ENCODE measurements at places on chromosomes 3 and 15. TPM values are rescaled to one million over a fixed set of nuclear protein-coding genes. Genes with fewer than 3 reads are reported as not detected.
A peak's percentile ranks its signal among the peaks of the same experiment; 100 is the strongest.

GRCh38 chr3:156175570-156175969 is 55.2 kb downstream of the KCNAB1 start:
- H3K4me1 ChIP-seq = no peaks in the 10 kb centered on the region
- no peak overlapping the region for H3K27ac ChIP-seq
- H3K27me3 ChIP-seq = no peaks in the 10 kb centered on the region
- H3K4me3 ChIP-seq = no peak overlapping the region
- no peaks in the 10 kb centered on the region for H3K36me3 ChIP-seq
- DNase-seq = no peak

- H3K27ac ChIP-seq = peak overlapping the region; percentile 19
- H3K36me3 ChIP-seq = no peaks in the 10 kb centered on the region
- no peak overlapping the region for H3K4me3 ChIP-seq
Measured at GRCh38 chr15:80710635-80711554, 15.8 kb downstream of the ABHD17C start.

GRCh38 chr15:100334456-100334855 is 7.3 kb downstream of the ADAMTS17 start:
- peaks cover 29% of the 10 kb centered on the region for H3K4me1 ChIP-seq
- H3K36me3 ChIP-seq = no peaks in the 10 kb centered on the region
- H3K4me3 ChIP-seq = no peak overlapping the region
- H3K27me3 ChIP-seq = peaks cover 9% of the 10 kb centered on the region
- no peak overlapping the region for H3K27ac ChIP-seq

DNA sequence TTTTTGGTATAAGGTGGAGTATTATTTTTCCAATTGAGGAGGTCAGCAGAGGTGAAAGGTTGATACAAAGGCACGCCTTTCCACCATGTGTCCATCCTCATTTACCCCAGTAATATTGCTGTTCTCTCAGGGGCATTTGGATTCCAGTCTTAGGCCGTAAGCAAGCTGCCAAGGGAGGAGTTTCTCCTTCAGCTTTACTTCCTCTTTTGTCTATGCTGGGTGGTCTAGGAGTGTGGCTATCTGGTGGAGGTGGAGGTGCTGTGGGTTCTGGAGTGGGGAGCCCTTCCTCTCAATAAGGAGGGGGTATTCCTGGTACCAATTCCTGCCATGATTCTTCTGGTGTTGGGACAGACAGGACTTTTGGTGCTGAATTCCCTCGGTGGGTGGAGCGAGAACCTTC is 340.6 kb downstream of the KCNH8 start:
- no peaks in the 10 kb centered on the region for H3K36me3 ChIP-seq
- no peak overlapping the region for H3K4me3 ChIP-seq
- H3K27me3 ChIP-seq = no peaks in the 10 kb centered on the region
- no peak for DNase-seq

DNA sequence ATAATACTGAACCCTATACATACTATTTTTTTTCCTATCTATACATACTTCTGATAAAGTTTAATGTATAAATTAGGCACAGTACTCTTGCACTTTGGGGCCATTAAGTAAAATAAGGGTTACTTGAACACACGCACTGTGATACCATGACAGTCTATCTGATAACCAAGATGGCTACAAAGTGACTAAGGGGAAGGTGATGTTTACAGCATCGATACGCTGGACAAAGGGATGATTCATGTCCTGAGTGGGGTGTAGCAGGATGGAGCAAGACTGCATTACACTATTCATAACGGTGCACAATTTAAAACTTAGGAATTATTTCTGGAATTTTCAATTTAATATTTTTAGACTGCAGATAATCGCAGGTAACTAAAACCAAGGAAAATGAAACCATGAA is 30.0 kb upstream of the SLC2A2 start:
- no peaks in the 10 kb centered on the region for H3K27me3 ChIP-seq
- H3K4me3 ChIP-seq = no peak overlapping the region
- H3K27ac ChIP-seq = no peak overlapping the region
- no peaks in the 10 kb centered on the region for H3K36me3 ChIP-seq
- DNase-seq = no peak

DNA sequence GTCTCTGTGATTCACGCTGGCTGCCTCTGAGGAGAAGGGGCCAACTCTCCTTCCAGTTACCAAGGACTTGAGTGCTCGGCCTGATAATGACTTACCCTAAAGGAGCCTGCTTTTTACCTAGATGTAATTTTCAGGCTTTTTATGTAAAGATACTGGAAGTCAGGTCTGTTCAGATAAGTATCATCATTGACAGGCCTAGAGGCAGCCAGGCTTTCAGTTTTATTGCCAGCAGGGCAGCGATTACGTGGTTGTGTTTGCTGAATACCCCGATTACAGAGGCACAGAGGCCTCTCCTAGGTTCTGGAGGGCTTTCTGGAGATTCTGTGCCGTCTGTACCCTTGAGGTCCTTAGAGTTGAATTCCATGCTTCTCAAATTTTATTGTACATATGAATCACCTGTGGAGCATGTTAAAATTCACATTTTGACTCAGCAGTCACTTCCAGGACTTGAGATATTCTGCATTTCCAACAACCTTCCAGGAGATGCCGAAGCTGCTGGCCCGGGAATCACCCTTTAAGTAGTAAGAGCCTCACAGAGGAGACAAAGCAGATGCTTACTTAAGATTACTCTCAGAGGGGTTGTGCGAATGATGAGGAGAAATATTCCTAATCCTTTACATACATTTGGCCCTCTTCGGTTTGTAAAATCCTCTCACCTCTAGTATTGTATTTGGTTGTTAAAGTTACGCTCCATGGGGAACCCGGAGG is 160.1 kb upstream of the BHLHE40 start:
- peaks cover 31% of the 10 kb centered on the region for H3K36me3 ChIP-seq
- H3K4me3 ChIP-seq = no peak overlapping the region
- H3K4me1 ChIP-seq = peaks cover 5% of the 10 kb centered on the region
- no peaks in the 10 kb centered on the region for H3K27me3 ChIP-seq
- no peak overlapping the region for H3K27ac ChIP-seq
- no peak for DNase-seq

GRCh38 chr15:37140531-37141058 is 40.2 kb upstream of the MEIS2 start:
- H3K27ac ChIP-seq = no peak overlapping the region
- H3K27me3 ChIP-seq = no peaks in the 10 kb centered on the region
- H3K36me3 ChIP-seq = no peaks in the 10 kb centered on the region
- H3K4me3 ChIP-seq = no peak overlapping the region
- H3K4me1 ChIP-seq = peaks cover 8% of the 10 kb centered on the region

- peaks cover 17% of the 10 kb centered on the region for H3K4me1 ChIP-seq
- no peak overlapping the region for H3K4me3 ChIP-seq
- H3K36me3 ChIP-seq = peaks cover 66% of the 10 kb centered on the region
- no peak for DNase-seq
Measured at GRCh38 chr3:106534206-106534605, 665.4 kb upstream of the CBLB start.

DNA sequence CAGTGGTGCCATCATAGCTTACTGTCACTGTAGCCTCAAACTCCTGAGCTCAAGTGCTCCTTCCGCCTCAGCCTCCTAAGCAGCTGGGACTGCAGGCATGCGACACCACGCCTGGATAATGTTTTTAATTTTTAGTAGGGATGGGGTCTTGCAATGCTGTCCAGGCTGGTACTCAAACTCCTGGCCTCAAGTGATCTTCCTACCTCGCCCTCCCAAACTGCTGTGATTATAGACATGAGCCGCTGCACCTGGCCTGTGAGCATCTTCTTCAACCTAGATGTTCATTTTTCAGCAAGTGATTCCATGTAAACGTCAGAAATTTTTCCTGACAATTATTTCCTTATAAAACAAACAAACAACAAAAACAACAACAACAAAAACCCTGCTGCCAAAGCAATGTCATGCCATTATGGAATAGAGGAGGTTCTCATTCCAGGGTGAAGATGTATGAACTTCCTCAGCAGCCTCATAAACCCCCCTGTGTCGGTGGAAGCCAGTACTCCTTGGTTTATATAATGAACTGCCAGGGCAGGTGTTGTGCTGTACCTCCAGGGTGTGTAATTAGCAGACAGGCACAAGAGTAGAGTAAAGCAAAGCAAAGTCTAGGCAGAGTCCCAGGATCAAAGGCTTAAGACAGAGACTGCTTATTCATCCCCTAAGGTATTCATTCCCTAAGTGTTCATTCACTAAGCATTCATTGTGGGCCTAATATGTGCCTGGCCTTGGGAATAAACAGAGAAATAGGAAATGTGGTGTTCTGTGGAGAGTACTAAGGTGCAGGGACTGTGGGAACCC is 44.6 kb downstream of the NR2C2 start:
- H3K4me1 ChIP-seq = peaks cover 32% of the 10 kb centered on the region
- no peak overlapping the region for H3K4me3 ChIP-seq
- DNase-seq = no peak
- no peaks in the 10 kb centered on the region for H3K36me3 ChIP-seq
- H3K27me3 ChIP-seq = peaks cover 57% of the 10 kb centered on the region

DNA sequence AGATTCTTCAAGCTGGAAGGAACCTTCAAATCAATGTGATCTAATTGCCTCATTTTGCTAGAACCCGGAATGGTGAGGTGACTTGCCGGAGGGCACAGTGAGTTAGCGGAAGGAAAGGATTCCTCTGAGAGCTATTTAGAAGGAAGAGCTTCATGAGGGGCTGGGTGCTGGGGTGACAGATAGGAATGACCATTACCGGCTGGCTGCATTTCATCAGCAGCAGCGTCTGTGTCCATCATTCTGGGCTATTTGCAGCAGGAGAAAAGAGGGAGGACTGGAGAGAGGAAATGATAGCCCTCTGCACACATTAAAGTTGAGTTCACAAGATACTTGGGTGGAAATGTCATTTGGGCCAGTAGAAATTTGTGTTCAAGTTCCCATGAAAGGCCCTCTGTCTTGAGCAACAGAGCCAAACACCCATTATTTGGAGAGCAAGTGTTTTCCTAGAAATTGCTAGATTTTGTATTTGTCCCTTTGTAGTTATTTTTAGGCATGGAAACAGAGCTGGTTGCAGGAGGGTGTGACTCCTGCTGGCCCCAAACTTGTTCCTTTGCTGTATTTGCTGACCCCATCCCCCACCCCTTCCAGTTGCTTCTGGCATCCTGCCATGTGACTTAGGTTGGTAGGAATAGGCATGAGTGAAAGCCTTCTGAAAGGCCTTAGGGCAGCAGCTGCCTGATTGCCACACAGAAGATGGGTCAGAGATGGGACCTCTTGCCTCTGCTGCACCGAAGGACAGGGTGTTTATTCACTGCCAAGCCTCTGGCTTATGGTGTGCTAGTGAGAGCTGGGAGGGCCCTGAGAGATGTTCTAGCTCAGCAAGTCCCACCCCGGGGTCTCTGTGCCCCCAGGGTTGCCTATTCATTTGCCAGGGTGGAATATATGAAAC is 87.5 kb upstream of the PLXNA1 start:
- H3K27me3 ChIP-seq = no peaks in the 10 kb centered on the region
- no peak for DNase-seq
- H3K4me3 ChIP-seq = no peak overlapping the region
- H3K36me3 ChIP-seq = 0 out of 2 replicates have a peak, but pooled peaks cover 2% of the 10 kb centered on the region
- peaks cover 28% of the 10 kb centered on the region for H3K4me1 ChIP-seq

- peak overlapping the region; percentile 96 for H3K4me3 ChIP-seq
- H3K36me3 ChIP-seq = no peaks in the 10 kb centered on the region
- peak overlapping the region; percentile 94 for H3K27ac ChIP-seq
- no peak for DNase-seq
- H3K4me1 ChIP-seq = peaks cover 20% of the 10 kb centered on the region
- no peaks in the 10 kb centered on the region for H3K27me3 ChIP-seq
Measured at GRCh38 chr3:43620831-43621655, 768 bp downstream of the ANO10 start.

- H3K27ac ChIP-seq = no peak overlapping the region
- H3K36me3 ChIP-seq = no peaks in the 10 kb centered on the region
- H3K4me3 ChIP-seq = no peak overlapping the region
- peaks cover 24% of the 10 kb centered on the region for H3K4me1 ChIP-seq
- H3K27me3 ChIP-seq = no peaks in the 10 kb centered on the region
- DNase-seq = no peak
Measured at GRCh38 chr3:169297214-169297613, 366.3 kb downstream of the MECOM start.

GRCh38 chr3:189304465-189305351 is 132.9 kb downstream of the TPRG1 start:
- peak overlapping the region; percentile 66 for H3K27ac ChIP-seq
- peaks cover 38% of the 10 kb centered on the region for H3K4me1 ChIP-seq
- H3K27me3 ChIP-seq = no peaks in the 10 kb centered on the region
- no peak overlapping the region for H3K4me3 ChIP-seq
- peak; percentile 25 for DNase-seq

DNA sequence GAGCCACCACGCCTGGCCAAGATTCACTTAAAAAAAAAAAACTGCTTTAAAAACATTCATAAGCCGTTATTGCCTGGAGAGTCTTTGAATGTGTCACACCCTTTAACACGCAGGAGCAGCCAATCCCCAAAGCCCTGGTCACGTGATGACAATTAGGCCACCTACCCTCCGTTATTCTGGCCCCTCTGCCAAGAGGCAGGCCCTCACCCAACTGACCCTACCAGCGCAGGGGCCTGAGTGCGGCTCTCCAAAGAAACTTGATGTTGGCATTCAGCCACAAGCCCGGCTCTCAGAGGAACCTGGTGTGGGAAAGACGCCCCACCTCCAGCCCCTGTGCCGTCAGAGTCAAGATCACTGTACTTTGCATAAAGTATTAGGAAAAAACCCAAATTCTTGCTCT is 11.6 kb upstream of the MUC4 start:
- no peaks in the 10 kb centered on the region for H3K36me3 ChIP-seq
- no peaks in the 10 kb centered on the region for H3K27me3 ChIP-seq
- no peak overlapping the region for H3K4me3 ChIP-seq
- DNase-seq = no peak
- H3K27ac ChIP-seq = no peak overlapping the region

- H3K27ac ChIP-seq = no peak overlapping the region
- 0 out of 2 replicates have a peak, but pooled peaks cover 2% of the 10 kb centered on the region for H3K36me3 ChIP-seq
- H3K27me3 ChIP-seq = peaks cover 4% of the 10 kb centered on the region
- H3K4me3 ChIP-seq = no peak overlapping the region
Measured at GRCh38 chr3:59052803-59053411, 3.1 kb upstream of the CFAP20DC start.

GRCh38 chr3:48268381-48268935 is 27.6 kb downstream of the ZNF589 start:
- H3K4me3 ChIP-seq = no peak overlapping the region
- peaks cover 88% of the 10 kb centered on the region for H3K36me3 ChIP-seq
- H3K27me3 ChIP-seq = no peaks in the 10 kb centered on the region

DNA sequence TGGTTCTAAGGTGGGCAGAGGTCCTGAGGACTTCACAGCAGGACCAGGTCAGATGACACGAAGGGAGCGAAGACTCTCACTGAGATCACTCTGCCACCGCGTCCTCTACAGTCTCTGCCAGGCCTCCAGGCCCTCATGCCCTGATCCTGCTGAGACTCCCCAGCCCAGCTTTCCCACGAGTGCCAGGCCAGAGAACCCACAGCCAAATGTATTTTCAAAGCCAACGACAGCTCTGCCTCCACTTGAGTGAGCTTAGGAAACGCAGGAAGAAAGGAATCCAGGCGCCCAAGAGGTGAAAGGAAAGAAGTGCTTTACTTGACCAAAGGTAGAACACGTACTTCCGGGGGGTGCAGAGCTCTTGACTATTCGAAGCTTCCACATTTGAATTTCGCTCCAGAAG is 275.0 kb downstream of the XXYLT1 start:
- DNase-seq = no peak
- no peaks in the 10 kb centered on the region for H3K36me3 ChIP-seq
- no peak overlapping the region for H3K27ac ChIP-seq

- peaks cover 11% of the 10 kb centered on the region for H3K4me1 ChIP-seq
- H3K27ac ChIP-seq = no peak within 1 kb of the TSS
- DNase-seq = no peak
Measured at GRCh38 chr3:8733332-8734094, at the start of gene CAV3. Gene CAV3 (plus strand): TSS chr3:8733802. CDS start chr3:8733877, 75 bp downstream.

CCDC54 gene
- not detected for total RNA-seq

ITIH1 gene
- total RNA-seq = 0.69 TPM

REC114 gene
- total RNA-seq = not detected

DPPA4 gene
- 901 TPM for total RNA-seq

CCR2 gene
- not detected for total RNA-seq

CYP1A2 gene
- not detected for total RNA-seq

RPL35A gene
- 1,463 TPM for total RNA-seq

DCLK3 gene
- total RNA-seq = 0.55 TPM

TICRR gene
- 33.8 TPM for total RNA-seq

CAPN3 gene
- total RNA-seq = 0.70 TPM

TRIM71 gene
- total RNA-seq = 238 TPM

WDR93 gene
- total RNA-seq = not detected

C3orf33 gene
- 2.8 TPM for total RNA-seq

Data from WTC11 (cell line).